Stimulated activated CD4-positive, alpha-beta T cell treated with anti-CD3 and anti-CD28 coated beads, Interleukin-12 subunit alpha, Interleukin-12 subunit beta, amount 100 ng/mL, for 48 hours (primary cell): ENCODE measurements at places on chromosomes 3 and 15.

DNA sequence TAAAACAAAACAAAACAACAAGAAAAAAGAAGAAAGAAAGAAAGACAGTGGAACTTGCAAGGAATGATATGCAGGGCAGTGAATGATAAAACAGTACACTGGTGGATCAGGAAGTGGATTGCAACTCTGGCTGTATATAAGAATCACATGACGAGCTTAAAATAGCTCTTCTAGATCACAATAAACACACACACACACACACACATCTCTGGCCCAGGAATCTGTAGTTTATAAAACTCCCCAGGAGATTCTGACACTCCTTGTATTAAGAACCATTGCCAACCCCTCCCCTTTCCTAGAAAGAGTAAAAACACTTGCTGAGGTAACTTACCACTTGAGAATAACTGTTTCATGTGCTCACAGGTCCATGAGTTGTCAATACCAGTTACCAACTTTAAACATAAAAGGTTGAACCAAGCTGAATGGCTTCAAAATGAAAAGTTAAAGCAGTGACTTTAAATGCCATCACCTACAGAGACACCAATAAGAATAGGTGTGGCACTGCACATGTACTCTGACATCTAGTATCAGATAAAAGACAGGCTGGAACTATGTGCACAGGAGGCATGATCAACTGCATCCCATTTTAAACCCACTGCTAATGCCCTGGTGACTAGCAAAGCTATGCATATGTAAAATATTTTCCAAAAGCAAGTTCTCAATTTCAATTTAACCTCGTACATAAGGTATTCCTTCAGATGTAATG lies 3.9 kb downstream of the CPOX start:
- no peak for DNase-seq

DNA sequence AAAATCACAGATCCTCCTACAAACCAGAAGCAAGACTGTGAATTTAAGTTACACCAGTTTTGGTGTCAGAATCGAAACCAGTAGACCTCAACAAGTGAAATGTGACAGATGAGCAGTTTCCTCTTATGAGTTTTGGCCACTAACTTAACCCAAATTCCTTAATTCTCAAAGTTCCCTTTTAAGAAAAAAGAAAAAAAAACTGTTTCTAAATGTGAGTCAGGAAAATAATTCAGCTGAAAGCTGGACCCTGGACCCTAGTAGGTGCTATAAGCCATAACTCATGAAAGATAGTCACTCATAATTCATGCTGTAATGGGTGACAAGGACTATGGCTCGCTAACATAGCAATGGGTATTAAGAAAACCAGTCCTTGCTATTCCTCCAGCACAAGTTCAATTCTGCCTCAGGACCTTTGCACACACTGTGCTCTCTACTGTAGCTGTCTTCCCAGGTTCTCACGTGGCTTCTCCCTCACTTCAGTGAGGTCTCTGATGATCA lies 9.0 kb upstream of the THRB start:
- DNase-seq, result no peak

DNA sequence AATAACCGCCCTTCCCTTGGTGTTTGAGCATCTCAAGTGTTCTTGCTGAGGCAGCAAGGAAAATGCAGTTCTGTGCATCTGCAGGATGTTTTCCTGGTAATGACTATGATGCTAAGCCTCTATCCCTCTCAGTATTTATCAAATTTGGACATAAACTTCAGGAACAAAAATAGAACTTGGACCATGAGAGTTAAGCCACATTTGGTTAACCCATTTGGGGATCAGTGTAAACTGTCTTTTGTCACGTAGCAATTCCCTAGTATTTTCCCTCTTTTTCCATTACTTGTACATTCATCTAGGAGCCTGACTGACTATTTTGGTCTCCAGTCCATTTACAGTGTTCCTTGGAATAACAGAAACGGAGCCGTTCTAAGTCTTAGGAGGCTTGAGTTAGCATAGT lies 250.8 kb downstream of the RBMS3 start:
- DNase-seq, result no peak

DNA sequence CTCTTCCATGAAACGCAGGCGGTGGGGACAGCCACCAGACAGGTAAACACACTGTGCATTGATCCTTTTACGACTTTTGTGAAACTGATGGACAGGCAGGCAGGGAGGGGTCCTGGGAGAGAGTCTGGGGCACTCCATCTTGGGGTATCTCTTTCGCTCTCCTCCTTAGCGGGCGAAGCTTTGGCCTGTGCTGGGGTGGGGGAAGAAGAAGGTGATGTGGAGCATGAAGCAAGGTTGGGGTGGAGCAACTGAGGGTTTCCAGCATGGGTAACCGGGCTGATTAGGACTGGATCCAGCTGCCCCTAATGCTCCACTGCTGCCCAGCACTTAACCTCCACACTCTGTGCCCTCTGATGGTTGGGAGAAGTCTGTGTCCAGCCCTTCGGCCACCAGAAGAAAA lies 25.6 kb downstream of the MUC20 start:
- no peak for DNase-seq

DNA sequence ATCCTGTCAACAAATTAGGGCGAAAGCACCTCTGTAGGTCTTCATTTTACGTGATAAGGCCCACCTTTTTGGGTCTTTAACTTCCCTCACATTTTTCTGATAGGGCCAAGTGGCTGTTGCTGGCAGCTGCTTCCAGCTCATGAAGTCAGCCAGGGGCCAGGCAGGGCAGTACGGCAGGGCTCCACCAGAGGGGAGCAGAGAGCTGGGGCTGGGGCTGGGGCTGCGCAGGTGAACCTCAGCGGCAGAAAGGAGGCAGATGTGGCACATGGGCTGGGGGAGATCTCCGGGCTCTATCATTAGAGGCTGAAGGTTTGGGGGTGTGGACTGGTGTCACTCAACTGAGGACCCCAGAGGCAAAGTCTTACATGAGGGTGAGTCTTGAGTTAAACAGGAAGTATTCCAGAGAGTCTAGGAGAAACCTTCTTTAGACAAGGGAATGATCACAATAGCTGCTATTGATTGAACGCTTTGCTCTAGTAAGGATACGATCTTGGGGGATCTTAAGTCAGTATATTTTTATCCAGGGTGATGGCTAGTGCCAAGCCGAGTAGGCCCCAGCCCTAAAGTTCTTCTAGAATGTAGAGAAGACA lies 62.8 kb upstream of the MEX3B start:
- DNase-seq, result peak; percentile 58

- DNase-seq, result peak; percentile 50
These were observed 19.9 kb upstream of the ABHD2 start for GRCh38 chr15:89068325-89068784.

DNA sequence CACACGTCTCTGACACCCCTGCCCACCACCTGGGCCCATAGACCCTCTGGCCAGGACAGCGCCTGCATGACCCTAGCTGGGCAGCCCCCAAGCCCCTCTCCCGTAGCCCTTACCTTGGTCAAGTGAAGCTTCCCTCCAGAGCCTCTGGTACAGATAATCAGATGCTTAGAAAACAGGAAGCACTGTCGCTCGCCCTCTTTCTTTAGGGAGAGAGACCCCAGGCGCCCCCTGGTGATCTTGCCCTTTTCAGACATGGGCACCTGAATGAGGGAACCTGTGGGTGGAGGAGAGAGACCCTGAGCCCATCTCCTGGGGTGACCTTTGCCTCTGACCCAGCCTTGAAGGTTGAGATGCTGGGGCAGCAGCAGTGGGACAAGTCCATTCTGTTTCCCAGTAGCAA lies 65.4 kb downstream of the RASGRF1 start:
- DNase-seq, result no peak

DNA sequence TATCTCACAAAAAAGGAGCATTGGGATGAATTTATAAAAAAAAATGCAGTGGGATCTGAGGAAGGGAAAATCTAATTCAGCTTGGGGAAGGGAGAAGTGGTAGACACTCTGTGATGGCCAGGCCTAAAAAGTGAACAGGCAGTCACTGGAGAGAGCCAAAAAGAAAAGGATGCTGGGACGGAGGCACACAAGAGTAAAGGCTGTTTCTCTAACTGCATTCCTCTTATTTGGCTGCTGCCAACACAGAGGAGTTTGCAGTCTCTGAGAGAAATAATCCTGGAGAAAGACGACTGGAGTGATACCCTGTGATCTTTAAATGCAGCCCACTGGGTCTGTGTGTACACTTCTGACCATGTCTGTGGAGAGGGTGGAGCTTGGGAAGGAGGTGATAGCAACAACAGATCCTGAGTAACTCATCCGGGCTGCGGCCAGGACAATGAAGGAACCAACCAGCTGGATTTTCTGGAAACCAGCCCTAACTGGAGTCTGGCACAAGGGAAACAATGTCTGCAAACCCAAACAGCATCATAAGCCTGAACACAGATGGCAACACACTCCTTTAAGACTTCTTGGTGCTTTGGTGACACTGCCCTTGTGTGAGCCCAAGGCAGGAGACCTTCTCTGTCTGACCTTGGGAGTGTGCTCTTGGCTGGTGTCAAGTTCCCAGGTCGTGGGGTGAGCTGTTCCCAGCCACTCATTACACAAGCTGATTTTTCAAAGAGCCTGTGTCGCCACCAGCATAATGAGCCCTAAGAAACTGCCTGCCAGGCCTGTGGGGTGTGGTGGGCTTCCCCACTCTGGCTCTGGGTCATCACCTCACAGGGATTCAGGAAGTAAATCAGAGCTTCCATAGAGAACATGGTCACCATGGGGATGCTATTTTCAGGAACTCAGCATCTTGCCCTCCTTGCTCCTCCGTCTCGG lies 8.0 kb downstream of the FYCO1 start:
- no peak for DNase-seq

DNA sequence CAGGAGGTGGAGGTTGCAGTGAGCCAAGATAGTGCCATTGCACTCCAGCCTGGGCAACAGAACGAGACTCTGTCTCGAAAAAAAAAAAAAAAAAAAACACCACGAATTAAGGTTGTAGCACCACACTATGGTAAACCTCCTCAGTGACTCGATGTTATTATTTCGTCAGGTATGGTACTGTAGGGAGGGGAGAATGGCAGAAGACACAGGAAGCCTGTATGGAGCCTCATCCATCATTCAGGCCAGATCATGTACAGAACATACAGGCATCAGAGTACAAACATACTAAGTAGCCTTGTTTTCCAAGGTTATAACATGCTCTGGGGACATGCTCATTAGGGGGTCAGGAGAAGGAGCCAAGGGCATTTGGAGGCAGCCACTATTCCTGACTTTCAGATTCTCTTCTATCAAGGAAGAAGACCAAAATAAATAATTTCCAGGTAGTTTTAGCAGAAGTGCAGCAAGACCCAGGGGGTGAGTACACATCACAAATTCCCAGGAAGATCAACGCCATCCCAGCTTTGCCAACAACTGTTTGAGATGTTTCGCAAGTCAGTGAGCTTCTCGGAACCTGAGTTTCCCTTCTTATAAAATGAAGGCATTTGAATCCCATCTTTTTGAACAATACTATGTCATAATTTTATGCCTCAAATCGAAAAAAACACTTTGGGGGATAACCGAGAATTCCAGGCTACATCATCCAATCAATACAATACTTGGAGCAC lies 79.8 kb downstream of the FOXP1 start:
- DNase-seq, result no peak

DNA sequence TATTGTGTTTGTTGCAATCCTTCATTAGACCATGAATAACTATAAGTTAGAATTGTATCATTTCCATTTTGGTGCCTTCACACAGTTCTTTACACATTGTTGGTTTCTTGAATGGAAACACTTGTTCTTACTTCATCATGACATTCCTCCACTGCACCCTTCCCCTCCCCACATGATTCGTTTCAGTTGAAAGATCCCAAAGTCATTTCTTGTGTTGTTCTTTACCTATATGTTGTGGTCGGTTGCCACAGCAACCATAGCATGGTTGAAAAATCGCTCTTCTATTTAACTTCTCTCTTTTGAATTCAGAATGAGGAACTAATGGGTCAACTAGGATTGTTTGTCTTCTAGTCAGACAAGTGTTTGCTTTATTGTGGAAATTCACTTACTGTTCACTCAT lies 103.3 kb downstream of the IL1RAP start:
- DNase-seq, result peak; percentile 29

- no peak for DNase-seq
These were observed 10.4 kb downstream of the KBTBD12 start for GRCh38 chr3:127925384-127925783.

GRCh38 chr3:177193688-177194268 lies 3.5 kb downstream of the TBL1XR1 start:
- no peak for DNase-seq

GRCh38 chr3:187952849-187953248 lies 201.1 kb upstream of the LPP start:
- DNase-seq, result no peak

DNA sequence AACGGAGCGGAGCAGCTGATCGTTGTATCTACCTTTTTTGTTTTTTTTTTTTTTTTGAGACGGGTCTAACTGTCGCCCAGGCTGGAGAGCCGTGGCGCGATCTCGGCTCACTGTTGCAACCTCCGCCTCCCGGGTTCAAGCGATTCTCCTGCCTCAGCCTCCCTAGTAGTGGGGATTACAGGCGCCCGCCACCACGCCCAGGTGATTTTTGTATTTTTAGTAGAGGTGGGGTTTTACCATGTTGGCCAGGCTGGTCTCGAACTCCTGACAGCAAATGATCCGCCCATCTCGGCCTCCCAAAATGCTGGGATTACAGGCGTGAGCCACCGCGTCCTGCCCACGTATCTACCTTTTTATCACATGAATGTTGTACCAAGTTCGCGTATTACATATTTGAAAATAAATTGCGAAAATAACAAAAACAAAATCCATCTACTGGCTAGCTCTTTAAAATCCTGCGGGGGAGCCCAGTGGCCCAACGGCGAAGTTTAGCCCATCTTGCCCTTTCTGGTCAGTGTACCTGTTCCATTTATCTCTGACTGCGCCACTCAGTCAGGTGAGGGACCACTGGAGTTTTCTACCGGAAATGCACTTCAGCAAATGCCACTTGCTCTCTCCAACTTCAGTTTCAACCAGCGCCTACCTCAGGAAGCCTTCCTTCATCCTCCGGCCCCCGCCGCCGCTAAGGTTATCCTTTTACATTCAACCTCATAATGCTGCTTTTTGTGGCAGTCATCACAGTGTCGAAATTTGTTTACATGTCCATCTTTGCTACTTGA lies 1.2 kb upstream of the EIF3J start:
- DNase-seq, result peak; percentile 8

GRCh38 chr3:157533298-157534070 lies 30.3 kb upstream of the VEPH1 start:
- DNase-seq, result no peak

DNA sequence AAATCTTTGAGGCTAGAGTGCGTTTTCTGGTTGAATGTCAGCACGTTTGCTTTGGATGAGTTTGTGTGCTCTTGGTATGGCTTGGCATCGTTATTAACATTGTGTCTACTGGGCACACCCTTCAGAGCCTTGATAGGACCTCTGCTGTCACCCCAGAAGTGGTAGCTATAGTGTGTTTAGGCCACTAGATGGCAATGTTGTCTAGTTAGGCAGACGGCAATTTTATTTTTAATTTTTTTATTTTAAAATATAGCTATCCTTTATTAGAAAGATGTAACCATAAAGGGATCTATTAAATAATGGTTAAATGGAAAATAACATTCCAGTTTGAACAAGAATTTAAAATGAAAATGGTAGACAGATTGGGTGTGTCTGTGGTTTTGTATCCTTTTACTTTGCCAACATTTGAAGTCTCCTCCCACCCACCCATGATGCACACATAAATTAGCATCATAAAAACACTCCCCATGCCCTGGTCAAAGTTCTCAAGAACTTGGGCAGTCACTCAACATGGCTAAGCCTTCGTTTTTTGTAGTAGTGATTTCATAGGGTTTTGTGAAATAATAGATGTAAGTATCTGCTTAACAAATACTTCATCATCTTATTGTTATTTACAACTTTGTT lies 200.7 kb downstream of the KCNH8 start:
- DNase-seq, result no peak

- no peak for DNase-seq
These were observed 157.8 kb upstream of the ROPN1 start for GRCh38 chr3:124149771-124150170.
